Esophagus mucosa (tissue), 1 donor: ENCODE measurements at places on chromosomes 5 and 9. TPM values are rescaled to one million over a fixed set of nuclear protein-coding genes. Genes with fewer than 3 reads are reported as not detected.

The SPEF2 gene
- 1.6 TPM for total RNA-seq

The CFAP157 gene
- total RNA-seq = not detected

The CRB2 gene
- not detected for total RNA-seq

The SPINK7 gene
- total RNA-seq = 138 TPM

The RAD1 gene
- 11.2 TPM for total RNA-seq

The FGFR4 gene
- 2.7 TPM for total RNA-seq

The CER1 gene
- not detected for total RNA-seq

GRCh38 chr9:23556459-23556858, 269.6 kb downstream of the ELAVL2 start:
- no peak for ATAC-seq

GRCh38 chr5:171721464-171721863, 64.2 kb upstream of the SMIM23 start:
- no peak for ATAC-seq

DNA sequence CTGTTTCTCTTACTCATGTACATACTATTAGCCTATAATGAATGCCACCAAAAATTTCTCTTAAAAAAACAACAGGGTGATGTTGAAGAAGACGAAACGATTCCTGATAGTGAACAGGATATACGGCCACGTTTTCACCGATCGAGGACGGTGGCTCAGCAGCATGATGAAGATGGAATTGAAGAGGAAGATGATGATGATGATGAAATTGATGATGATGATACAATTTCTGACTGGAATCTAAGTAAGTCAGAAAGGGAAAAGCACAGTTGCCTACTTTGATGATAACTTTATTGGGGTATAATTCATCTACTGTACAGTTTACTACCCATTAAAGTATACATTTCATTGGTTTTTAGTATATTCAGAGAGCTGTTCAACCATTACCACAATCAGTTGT, 66.5 kb downstream of the TNPO1 start:
- no peak for ATAC-seq

- no peak for ATAC-seq
Observed at GRCh38 chr5:114185274-114185673, 176.6 kb upstream of the KCNN2 start.

- no peak for ATAC-seq
Observed at GRCh38 chr5:33588654-33589372, 148.0 kb downstream of the TARS1 start.

DNA sequence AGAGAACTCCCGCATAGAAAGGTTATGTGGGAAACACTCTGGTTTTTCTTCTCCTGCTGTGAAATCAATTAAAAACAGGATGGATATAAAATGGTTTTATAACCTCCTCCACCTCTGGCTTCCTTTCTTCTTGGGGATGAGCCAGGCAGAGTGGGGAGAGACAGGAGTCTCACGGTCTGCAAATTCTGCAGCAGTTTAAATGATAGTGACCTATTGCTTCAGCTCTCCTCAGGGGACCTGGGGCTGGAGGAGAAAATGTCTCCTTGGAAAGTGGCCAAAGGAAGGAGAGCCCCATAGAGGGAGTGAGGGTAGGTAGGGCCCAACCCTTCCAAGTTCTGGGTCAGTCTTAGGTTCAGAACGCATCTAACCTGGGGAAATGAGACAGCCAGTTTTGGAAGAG, 118.8 kb downstream of the MTX3 start:
- no peak for ATAC-seq

DNA sequence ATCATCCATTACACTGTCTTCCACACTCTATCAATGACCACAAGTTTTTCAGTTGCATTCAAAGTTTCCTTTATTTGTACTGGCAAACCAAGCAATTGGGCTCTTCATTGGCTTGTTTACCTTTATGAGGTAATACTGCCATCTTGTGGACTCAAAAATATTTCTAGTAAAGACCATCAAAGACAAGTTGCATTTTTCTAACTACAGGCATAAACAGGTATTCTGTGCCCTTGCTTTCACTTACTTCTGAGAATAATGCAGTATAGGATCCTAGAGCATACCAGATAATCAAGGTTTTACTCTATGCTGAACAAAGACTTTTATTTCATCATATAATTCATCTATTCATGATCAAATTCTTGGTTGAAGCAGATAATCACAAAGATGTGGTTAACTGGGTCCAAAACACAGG, 173.7 kb upstream of the POU5F2 start:
- ATAC-seq = no peak

DNA sequence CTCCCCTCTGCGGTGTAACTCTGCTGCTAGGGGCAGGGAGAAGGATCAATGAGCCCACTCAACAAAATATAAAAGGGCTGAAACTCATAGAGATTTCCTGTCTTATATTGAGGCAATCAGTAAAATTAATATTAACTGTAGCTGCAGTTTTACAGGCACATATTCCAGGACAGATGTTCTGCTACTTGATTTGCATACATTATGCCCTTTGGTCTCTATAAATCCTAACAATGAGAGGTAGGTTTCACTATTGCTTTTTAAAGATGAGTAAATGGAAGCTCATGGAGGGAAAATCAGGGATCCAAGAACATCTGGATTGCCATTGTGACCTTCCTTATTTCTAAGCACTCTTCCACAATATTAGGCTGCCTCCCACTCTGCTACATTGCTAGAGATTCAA, 23.5 kb upstream of the TRIM32 start:
- no peak for ATAC-seq

- no peak for ATAC-seq
Observed at GRCh38 chr9:124778575-124779367, 1.8 kb downstream of the OLFML2A start.

- no peak for ATAC-seq
Observed at GRCh38 chr5:147882586-147883313, 4.2 kb downstream of the SCGB3A2 start.

GRCh38 chr5:81232464-81233079, 550 bp upstream of the CKMT2 start:
- ATAC-seq = no peak

DNA sequence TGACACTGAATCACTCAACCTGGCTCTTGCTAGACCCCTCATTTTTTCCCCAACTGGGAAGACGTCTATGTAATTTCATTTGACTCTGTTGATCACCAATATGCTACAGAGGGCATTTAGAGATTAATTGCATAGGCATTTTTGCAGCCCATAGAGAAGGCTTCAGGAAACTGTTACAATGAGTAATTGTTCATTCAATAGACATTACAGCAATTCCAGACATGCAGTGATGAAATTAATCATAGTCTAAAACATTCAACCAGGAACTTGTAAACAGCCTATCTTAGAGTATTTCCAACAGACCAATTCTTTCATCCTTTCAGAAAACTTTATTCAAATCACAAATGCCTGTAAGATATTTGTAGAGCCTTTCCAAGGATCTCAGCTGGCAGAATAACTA, 122.3 kb downstream of the MARCHF11 start:
- peak; percentile 52 for ATAC-seq

DNA sequence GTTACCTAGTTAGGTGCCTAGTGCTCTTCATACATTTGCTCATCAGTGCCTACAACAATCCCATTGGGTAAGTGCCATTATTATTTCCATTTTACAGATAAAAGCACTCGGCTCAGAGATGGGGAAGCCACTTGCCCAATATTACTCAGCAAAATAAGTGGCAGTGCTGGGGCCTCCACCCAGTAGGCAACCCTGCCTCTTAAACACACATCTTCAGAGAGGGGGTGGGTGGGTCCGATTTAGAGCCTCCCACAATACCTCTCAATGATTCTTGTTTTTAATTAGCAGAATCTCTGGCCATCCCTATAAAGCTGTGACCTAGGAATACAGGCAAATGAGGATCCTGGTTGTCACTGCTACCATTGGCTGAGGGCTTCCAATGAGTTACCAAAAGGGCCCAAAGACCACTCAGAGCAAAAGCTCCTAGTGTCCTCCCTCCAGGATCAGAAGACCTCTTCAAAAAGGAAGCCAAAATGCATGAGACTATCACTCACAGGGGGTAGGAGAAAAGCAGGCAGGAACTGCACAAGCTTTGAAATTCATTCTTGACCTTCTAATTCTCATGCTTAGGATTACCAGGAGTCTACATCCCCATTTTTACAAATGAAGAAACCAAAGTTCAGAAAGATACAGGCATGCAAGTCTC, 36.1 kb upstream of the UBE2D2 start:
- peak; percentile 68 for ATAC-seq

- no peak for ATAC-seq
Observed at GRCh38 chr9:27198190-27198589, 89.2 kb downstream of the TEK start.

DNA sequence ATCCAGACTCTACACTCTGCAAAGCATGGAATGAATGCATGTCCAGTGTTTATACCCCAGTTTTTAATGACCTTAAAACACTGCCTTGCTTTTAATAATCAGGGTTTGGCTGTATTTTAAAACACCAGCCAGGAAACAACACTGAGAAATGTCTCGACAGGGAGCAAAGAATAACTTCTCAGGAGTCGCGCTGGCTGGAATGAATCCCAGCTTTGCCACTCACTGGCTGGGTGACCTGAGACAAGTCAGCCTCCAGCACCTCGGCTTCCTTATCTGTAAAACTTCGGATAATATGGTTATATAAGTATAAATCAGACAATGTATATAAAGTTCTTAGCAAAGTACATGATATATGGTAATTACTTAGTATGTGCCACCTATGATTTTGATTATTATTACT, 505.0 kb downstream of the SPOCK1 start:
- no peak for ATAC-seq

- ATAC-seq = no peak
Observed at GRCh38 chr5:81203729-81204128, 29.4 kb upstream of the CKMT2 start.
